ENCODE measurements at places on chromosomes 5 and 9. TPM values are rescaled to one million over a fixed set of nuclear protein-coding genes. Genes with fewer than 3 reads are reported as not detected.
A peak's percentile ranks its signal among the peaks of the same experiment; 100 is the strongest.

DNA sequence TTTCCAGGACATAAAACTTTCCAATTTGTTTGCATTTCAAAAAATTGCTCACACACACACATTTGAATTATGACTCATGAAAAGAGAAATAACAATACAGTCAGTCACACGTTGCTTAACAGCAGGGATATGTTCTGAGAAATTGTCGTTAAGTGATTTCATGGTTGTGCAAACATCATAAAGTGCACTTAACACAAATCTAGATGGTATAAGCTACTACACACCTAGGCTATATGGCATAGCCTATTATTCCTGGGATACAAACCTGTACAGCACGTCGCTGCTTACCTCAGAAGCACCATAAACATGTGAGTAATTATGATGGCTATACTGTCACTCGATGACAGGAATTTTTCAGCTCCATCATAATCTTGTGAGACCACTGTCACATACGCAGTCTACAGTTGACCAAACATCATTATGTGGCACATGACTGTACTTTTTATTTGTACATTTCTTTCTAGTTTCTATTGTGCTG, 378.2 kb downstream of the ACTL7B start:
- peak; percentile 32 for DNase-seq

- peak; percentile 96 for DNase-seq
These were observed 30.7 kb upstream of the TENT2 start for GRCh38 chr5:79581535-79581934.

- no peak for DNase-seq
These were observed 435.7 kb downstream of the PLK2 start for GRCh38 chr5:58024151-58024550.

DNA sequence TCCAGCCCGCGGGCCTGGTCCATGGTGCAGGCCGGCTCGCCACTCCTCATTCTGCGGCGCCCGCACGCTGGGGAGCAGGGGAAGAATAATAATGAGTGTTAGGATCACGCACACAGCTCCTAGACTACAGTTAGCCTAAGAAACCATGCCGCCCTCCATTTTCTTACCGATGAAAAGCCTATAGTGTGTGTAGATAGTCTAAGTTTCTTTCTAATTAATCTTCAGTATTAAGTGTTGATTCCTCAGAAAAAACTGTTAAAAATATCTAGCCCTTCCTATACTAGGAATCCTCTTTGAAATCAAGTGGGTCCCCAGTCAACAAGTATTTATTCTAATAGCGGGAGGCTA, 9.3 kb downstream of the ZBED3 start:
- DNase-seq: no peak

LVRN gene
- total RNA-seq: 0.09 TPM

FGD3 gene
- 0.84 TPM for total RNA-seq

PCDHA11 gene
- 0.07 TPM for total RNA-seq

SNX18 gene
- 6.2 TPM for total RNA-seq

IER5L gene
- total RNA-seq: 3.3 TPM

MCTP1 gene
- total RNA-seq: 0.15 TPM
